Aorta (tissue), 5 donors: ENCODE measurements at places on chromosomes 6 and 20. TPM values are rescaled to one million over a fixed set of nuclear protein-coding genes. Genes with fewer than 3 reads are reported as not detected.
A peak's percentile ranks its signal among the peaks of the same experiment; 100 is the strongest.

The C6orf132 gene
- total RNA-seq: 1.7 TPM

The SPATS1 gene
- total RNA-seq: not detected

DNA sequence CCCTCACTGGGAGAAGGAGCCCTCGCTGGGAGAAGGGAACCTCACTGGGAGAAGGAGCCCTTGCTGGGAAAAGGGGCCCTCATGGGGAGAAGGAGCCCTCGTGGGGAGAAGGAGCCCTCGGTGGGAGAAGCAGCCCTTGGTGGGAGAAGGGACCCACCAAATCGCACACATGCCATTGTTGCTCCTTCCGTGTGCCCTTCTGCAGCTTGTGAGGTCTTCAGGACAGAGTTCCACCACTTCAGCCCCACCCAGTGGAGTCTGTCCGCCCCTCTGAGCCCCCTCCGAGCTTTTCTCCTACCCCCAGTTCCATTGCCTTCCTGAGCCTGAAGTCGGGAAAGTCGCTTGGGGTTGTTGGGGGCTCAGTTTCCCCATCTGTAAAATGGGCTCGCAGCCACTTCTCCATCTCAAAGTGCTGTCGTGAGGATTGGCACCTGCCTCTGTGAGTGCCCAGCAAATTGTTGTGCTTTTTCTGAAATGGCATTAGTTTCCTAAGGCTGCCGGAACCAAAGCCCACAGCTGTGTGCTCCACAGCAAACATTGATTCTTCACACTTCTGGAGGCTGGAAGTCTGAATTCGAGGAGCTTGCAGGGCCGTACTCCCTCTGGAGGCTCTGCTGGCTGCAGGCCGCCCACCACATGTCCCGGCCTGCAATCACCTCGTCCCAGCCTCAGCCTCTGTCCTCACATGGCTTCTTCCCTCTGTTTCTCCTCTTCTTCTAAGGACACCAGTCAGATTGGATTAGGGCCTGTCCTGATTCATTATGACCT, 124.7 kb upstream of the PMEPA1 start:
- no peak for DNase-seq

The SKIC2 gene
- total RNA-seq: 53.8 TPM

GRCh38 chr20:11158146-11158545, 484.3 kb upstream of the JAG1 start:
- DNase-seq: no peak

GRCh38 chr6:44390158-44390683, 2.7 kb downstream of the CDC5L start:
- no peak for DNase-seq

DNA sequence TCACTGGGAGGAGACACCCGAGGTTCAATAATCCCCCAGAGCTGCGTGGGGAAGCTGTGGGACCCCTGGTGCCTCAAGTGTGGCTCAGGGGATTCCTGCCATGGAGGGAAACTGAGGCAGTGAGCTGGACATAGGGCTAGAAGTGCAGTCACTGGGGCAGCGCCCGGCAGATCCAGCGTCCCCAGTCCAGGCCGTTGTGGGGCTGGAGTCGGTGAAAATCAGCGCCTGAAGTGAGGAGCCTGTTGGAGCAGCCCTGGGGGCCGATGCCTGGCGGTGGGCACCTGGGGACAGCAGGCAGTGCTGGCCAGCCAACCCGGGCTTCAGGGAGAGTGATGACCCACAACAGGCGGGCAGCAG, 2.2 kb upstream of the COL9A3 start:
- no peak for DNase-seq

The EPPIN gene
- total RNA-seq: not detected

DNA sequence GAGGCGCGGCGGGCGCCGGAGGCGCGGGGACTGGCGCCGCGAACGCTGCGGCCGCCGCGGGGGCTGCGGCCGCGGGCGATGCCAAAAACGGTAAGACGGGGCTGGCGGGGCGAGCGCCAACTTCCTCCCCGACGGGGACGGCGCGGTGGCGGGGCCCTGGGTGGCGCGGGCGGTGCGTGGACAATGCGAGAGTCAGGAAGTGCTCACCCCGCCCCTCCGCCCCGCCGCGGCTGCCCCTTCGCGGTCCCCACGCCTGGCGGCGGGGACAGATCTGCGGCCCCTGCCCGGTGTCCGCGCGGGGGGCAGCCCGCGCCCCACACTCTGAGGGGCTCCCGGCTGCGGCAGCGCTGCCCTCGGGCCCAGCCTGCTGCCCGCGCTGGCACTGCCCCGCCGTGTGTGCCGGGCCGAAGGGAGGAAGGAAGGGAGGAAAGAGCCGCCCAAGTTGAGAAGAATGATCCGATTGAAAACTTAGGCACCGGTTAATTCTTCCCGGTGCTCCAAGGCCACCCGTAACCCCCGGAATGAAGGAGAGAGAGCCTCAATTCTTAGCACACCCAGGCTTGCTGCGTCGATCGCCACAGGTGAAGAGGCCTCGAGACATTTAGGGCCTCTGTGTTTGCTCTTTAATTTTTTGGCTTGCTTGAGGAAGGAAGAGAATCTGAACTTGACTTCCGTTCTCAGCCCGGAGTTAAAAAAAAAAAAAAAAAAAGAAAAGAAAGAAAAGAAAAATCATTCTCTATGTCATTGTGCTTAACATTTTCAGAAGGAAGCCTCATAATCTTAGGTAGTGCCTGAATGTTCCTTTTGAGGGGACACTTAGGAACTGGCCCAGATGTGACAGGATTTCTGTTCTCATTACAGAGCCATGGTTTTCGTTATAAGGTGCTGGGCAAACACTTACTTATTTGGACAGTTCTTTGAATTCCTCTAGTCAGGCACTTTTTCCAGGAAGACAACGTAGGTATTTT, 982 bp downstream of the HECA start:
- DNase-seq: peak; percentile 92

- DNase-seq: no peak
These were observed 29.7 kb downstream of the CEBPB start for GRCh38 chr20:50220093-50220893.

DNA sequence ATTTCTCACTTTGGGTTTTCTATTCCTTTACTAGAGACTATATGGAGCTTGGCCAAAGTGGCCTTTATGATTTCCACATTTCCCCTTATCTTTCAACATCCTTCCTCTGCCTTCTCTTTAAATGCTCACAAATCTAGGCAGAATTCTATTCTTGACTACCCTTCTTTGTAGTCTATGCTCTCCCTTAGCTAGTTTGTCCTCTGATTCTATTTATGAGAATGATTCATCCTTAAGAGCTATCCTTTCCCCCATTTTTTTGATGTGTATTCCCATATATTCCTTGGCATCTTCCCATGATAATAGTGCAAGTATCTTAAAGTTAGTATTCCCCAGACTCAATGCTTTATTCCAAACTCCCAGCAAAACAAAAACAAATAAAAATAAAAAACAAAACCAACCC, 53.1 kb downstream of the IL20RA start:
- DNase-seq: no peak

The C20orf202 gene
- not detected for total RNA-seq

- DNase-seq: no peak
These were observed 109.3 kb upstream of the DST start for GRCh38 chr6:56752009-56752408.

DNA sequence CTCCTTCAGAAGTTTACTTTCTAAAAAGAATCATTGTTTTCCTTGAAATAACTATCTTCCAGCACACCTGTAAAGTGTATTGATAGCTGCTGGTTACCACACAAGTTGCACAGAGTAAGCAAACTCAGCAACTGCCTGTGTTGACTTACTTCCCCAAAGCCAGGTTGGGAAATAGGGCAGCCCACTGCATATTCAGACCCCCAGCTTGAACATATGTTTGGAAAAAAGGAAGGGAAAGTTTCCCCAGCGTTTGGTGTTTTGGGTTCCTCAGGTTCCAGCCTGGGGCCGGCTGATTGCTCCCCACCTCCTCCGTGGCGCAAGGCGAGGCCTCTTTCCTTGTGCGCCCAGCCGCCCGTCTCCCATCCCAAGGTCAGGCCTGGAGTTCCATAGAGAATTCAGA, 70.1 kb upstream of the QKI start:
- DNase-seq: no peak

DNA sequence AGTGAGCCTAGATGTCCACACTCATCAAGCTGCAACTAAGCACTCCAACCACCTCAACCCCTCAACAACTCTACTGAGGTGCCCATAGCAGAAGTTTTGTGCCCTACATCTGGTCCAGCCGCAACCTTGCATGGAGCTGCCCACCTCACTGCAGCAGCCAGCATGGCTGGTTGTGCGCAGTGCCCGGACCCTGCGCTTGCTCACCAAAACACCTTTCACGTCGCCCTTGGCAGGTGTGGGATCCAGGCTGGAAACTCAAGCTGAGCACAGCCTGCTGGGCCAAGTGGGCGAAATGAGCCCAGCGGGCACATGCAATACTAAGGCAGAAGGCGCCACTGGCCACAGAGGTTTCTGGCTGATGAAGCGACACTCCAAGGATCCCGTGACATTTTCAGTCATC, 902.4 kb downstream of the TBC1D32 start:
- no peak for DNase-seq

The CRISP3 gene
- not detected for total RNA-seq

- DNase-seq: no peak
These were observed 150.3 kb downstream of the PTPRK start for GRCh38 chr6:128370072-128370471.

DNA sequence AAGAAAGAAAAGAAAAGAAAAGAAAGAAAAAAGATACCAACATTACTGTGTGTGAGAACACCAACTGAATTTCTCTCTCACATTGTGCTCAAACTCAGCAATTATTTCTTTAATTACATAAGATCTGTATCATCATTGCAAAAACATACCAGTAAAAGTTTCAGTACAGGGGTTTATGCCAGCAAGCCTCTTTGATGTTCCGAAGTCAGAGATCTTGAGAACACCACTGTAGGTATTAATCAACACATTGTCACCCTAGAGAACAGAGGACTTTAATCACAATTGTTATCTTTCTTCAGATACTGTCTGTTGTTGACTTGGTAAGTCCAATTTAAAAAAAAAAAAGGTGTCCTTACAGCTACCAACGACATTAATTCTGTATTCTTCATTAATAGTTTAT, 60.9 kb upstream of the MAP7 start:
- DNase-seq: no peak

The RSPO4 gene
- total RNA-seq: 0.93 TPM
